ENCODE measurements at places on chromosomes 11 and 22.

DNA sequence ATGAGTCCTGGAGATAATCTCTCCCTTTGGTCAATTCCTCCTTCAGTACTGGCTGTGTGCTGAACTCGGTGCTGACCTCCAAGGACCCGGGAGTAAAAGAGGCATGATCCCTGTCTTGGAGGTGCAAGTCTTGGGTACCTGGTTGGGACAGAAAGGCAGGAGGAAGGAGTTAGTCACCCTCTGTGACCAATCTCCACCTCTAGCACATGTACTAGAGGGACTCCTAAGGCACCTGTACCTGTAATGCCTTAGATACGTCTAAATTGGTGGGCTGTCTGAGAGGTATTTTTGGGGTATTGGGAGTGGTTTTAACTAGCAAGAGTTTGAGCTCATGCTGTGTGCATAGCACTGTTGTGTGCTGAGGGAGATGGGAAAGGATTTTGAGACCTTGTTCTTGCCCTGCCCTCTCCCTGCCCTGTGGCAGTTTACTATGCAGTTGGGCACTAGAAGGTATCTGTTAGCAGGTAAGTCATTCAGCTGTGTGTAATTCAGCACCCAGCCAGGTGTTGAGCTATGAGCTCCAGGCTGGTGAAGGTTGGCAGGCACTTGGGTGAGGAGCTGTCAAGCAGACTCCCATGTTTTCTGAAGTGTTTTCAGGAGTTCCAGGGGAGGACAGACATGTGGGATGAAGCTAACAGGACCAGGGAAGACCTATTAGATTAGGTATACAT lies 2.5 kb downstream of the PANX1 start:
- DNase-seq, result peak; percentile 56

DNA sequence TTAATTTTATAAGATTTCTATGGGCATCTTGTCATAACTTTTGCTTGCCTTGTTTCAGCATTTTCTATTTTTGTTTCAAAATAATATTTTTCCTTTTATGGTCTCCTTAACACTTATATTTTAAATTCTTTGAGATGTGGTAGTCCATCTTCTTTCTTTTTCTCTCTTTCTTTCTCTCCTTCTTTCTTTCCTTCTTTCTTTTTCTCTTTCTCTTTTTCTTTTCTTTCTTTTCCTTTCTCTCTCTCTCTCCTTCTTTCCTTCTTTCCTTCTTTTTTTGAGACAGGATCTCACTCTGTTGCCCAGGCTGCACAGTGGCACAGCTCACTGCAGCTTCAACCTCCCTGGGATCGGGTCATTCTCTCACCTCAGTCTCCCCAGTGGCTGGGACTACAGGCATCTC lies 36.1 kb upstream of the OR10G7 start:
- no peak for DNase-seq

DNA sequence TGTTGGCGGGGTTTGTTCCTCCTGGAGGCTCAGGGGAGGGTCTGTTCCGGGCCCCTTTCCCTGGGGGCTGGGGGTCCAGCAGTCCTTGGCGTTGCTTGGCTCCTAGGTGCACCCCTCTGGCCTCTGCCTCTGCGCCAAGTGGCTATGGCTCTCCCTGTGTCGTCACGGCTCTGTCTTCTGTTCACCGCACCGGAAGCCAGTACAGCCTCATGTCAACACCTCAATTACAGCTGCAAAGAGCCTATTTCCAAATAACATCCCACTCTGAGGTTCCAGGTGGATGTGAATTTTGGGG lies 64.8 kb downstream of the CELSR1 start:
- DNase-seq, result no peak

DNA sequence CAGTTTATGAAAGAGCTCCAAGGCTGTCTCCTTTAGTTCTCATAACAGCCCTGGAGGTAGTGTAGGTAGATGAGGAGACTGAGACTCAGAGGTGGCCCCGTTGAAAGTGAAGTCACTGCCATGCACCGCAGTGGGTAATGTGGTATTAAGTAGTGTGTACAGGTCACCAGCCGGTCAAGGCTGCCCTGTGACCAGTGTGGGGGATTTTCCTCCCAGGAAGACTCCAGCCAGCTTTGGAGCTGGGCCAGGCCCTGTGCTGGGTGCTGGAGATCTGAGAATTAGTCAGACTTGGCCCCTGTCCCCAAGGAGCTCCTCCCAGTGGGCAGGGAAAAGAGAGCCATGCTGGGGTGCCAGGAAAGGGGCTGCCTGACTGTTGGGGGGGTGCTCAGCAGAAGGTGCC lies 5.3 kb downstream of the OMP start:
- peak; percentile 77 for DNase-seq

GRCh38 chr11:75261902-75262361 lies 21.4 kb downstream of the TPBGL start:
- DNase-seq, result no peak

DNA sequence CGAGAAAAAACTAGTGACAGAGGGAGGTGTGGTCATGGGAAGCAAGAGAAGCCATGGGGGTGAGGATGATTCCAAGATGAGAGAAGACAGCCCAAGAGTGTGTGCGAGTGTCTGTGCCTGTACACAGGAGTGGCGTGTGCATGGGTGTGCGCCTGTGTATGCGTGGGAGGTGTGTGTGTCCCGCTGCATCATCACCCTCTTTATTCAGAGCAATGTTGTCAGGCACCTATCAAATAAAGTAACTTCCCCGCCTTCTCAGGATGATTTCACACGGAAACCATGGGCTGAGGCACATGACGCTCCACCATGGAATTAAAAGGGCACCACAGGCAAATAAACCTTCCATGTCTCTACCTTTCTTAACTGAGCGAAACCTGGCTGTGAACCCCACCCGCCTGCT lies 24.6 kb downstream of the MS4A10 start:
- no peak for DNase-seq

- DNase-seq, result no peak
These were observed 13.3 kb downstream of the WT1 start for GRCh38 chr11:32421992-32422391.

DNA sequence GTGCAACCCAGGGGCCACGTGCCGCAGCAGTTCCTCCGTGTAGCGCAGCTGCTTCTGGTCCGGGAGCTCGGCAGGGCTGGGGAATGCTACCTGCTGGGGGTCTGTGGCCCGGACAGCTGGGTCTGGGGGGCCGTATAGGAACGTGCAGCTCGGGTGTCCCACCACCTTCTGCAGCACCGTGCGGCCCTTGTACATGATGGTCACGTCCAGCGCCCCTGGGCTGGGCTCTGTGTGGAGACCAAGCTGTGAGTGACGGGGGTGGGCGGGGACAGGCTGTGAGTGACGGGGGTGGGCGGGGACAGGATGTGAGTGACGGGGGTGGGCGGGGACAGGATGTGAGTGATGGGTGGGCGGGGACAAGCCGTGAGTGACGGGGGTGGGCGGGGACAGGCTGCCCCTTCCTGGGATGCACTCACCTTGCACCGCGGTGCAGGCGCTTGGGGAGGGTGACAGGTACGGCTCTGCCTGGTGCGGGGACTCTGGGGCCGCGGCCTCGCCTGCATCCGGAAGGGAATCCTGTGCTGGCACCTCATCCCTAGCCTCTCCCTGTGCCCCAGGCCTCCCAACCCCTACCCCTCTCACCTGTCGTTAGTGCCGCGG lies 2.3 kb downstream of the IRF7 start:
- DNase-seq, result peak; percentile 40

GRCh38 chr11:101770648-101771047 lies 144.2 kb upstream of the CEP126 start:
- DNase-seq, result no peak

DNA sequence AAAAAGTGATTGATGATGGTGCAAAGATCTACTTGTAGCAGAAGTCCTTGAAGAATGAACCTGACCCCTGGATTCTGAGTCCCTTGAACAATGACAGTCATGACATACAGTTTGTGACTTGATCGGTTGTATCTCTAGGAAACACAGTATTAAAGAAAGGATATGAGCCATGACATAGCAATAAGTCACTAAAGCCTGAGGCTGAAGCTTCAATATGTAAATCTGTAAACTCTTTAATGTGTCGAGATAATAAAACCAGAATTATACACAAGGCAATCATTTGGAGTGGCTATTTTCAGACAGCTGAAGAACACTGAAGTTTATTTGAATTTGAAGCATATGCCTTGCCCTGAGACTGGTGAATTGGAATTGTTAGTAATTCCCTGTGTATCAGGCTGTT lies 911.5 kb upstream of the RAG2 start:
- peak; percentile 26 for DNase-seq

- no peak for DNase-seq
These were observed 92.8 kb upstream of the TEAD1 start for GRCh38 chr11:12581416-12581815.

GRCh38 chr11:73167363-73167954 lies 25.3 kb upstream of the FCHSD2 start:
- DNase-seq, result no peak

DNA sequence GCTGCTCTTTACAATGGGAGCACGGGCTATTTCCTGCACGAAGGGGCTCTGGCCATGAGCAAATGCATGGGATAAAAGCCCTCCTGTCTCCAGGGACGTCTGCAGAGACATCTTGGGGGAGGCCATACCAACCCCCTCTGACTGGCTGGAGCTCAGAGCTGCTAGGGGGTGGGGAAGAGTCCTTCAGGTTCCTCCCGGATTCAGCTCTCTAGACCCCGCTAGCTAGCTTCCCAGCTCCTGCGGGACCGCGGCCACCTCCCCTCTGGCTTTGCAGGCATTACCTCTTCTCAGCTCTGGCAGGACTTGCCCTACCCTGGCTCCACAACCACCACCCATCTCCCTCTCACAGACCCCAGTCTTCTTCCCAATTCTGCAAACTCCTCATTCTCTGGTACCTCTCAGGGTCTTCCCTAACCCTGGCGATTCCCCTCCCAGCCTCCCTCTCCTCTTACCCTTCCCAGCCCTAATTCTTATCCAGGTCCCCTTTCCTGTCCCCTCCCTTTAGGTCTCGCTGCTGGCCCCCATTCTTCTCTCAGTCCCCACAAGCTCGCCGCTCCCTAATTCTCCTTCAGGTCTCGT lies 802 bp downstream of the SYT13 start:
- DNase-seq, result no peak
